ENCODE measurements at places on chromosomes 3 and 15.

DNA sequence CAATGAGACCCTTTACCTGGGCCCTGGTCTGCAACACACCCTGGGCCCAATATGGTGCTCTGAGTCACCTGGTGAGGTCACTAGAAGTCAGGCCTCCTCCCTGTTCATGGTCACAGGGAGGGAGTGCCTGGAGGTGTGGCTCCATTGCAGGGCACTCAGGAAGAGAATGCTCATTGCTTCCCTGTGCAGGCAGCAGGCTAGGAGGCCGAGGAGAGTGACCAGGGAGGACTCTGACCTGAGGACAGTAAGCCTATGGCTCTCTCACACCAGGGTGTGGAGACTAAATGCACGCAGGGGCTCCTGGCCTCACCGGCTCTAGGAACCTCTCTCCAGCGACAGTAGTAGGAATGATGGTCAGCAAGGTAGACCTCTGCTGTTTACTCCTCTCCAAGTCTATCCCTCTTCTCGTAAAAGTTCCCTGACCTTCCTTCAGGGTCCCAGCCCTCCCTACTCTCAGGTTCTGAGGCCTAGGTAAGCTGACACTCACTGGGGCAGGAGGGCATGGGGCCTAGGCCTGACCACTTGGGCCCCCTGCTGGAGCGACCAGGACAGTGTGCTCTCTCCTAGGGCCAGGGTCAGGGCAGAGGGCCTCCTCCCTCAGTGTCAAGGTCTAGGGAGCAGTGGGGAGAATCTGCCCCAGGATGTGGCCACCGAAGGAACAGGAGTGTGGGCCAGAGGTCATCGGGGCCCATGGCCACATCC is 9.6 kb upstream of the SLCO2A1 start:
- DNase-seq, result no peak

GRCh38 chr3:33089515-33089914 is 7.4 kb downstream of the GLB1 start:
- DNase-seq, result no peak

DNA sequence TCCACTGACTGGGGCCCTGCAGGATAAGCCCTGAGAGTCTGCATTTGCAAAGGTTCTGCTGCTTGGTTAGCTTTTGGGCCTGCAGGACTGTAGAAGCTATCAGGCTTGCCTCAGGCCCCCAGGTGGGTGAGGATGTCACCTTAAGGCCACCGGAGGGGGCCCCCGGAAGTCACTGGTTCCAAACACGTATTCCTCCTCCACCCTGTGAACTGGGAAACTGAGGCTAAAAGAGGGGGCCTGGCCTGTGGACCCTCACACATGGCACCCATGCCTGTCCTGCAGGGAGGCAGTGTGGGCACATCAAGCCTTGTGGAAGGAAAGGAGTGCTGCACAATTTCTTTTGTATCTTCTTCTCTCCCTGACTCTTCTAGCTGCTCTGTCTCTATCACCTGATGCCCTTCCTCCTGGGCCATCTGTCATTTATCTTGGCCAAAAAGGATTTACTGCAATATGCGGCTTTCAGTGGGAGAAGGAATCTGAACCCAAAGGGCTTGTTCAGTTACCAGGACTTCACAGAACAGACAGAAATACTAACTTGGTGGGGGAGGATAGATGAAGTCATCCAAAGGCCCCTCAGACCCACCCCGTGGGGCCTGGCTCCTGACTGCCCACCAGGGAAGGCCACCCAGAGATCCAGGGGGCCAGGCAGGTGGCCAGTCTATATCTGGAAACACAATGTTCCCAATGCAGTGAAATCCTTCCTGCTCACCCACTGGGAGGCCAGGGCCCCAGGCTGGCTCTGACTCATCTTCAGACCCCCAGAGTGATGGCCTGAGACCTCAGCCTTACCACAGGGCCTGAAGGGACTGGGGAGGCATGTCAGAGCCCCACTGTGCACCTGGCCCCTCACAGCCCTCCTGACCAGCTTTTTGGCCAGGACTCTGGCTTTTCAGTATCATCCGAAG is 18.3 kb downstream of the UBAP1L start:
- DNase-seq, result no peak

DNA sequence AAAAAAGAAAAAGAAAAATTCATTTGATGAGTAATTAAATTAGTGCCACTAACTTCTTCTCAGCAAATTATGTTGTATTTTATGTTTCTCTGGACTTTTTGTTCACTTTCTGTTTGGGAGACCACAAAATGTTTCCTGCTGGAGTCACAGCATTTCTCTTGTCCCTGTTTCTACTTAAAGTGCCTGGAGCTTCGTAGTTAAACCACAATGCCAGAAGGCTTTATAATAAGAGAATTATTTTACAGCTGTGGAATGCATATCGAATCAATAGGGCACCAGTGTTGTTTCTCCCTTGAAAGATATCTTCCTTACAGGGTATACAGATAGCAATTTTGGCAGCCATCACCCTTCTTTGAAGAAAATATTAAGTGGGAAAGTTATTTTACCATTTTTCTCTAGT is 3.2 kb downstream of the DTWD1 start:
- no peak for DNase-seq

DNA sequence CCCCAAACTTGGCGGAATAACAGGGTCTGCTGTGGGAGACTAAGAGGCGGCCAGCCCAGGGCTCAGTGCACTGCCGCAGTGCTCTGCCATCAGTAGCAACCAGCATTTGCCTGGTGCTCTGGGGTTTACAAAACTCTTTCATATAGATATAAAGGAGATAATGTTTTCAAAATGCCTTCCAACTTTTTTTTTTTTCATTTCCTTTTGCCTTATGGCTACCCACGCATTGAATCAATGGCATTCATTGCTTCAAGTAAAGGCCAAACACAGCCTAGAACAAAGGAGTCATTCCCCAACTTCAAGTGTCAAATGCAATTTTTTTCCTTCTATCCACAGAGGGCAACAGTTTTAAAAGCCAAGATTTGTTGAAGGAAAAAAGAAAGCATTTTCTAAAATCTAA is 11.6 kb upstream of the SLC24A5 start:
- DNase-seq, result no peak

DNA sequence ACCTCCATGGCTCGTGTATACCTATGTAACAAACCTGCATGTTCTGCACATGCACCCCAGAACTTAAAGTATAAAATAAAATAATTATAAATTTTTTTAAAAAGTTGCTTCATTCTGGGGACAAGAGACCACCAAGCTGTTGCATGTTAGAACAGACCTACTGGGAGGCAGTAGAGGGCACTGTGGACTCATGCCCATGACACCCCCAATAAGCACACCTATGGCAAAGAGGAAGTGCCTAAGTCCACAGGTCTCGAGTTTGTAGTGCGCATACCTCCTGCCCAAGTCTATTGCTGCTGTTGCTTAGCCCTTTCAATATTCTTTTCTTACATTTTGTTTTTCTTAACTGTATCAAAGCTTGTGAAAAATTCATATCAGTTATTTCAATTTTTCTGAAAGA is 267.9 kb upstream of the THBS1 start:
- DNase-seq, result no peak

- DNase-seq, result no peak
Measured at GRCh38 chr3:99681512-99681911, 43.1 kb downstream of the COL8A1 start.

DNA sequence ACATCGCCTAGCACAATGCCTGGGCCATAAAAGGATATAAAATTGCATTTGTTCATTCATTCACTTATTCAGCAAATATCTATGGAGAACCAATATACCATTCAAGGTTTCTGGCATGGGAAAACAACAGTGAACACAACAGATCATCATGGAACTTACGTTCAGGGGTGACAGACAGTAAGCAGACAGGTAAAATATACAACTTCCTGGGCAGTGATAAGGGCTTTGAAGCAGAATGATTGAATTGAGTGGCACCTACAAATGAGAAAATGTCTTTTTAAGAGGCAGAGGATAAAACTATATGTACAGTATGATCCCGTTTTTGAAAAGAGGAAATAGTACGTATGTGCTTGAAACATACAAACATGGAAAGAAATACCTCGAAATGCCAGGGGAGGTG is 39.2 kb downstream of the CMTM7 start:
- DNase-seq, result no peak

GRCh38 chr3:155989536-155989935 is 119.1 kb downstream of the GMPS start:
- no peak for DNase-seq

GRCh38 chr3:43389388-43390254 is 103.3 kb downstream of the SNRK start:
- DNase-seq, result peak; percentile 72
